ENCODE measurements at places on chromosomes 2 and 18. TPM values are rescaled to one million over a fixed set of nuclear protein-coding genes. Genes with fewer than 3 reads are reported as not detected.

GRCh38 chr2:144382849-144383248 lies 137.1 kb downstream of the ZEB2 start:
- no peak for DNase-seq

- DNase-seq = no peak
Measured at GRCh38 chr2:216880509-216881184, 20.8 kb upstream of the TNP1 start.

DNA sequence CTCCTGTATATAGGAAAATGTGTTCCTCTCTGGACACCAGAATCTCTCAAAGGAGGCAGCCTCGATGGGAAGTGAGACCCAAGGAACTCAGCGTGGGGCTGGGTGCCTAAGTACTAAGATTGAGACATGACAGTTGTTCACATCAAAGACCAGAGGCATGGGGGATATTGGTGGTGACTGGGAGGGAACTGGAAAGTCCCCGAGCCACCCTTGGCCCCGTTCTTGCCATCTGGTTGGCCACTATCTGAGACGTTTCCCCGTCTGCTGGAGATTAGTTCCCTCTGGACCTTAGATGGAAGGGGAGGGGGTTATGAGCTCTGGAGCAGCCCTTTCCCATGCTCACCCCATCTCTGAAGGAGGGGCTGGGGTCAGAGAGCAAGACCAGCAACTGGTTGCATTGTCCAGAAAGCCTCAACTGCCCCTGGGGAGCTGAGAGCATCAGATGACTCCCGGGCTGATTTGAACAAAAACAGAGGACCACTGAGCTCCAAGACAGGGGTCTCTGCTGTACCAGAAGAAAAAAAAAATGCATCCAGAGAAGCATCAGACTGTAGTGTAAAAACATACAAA lies 11.8 kb downstream of the FBLN7 start:
- DNase-seq = no peak

- DNase-seq = no peak
Measured at GRCh38 chr2:212448698-212449097, 89.9 kb downstream of the ERBB4 start.

- peak; percentile 31 for DNase-seq
Measured at GRCh38 chr2:48169141-48169592, 262.9 kb upstream of the FBXO11 start.

DNA sequence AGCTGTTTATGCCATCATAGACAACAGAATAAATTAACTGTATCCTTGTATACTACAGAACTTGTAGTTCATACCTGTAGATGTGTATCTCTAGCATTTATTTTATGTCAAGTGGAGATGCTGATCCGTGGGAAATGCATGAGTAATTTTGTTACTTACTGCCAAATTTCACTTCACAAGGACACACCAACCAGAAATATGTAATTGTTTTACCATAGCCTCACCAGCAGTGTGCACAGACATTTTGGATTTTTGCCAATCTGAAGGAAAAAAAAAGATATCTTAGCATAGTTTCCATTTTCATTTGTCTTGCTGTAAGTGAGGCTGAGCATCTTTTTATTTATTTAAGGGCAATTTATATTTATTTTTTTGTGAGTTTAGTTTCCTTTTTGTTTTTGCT lies 265.1 kb upstream of the OSR1 start:
- no peak for DNase-seq

The EFHD1 gene
- 4.4 TPM for total RNA-seq

The ST6GAL2 gene
- 0.52 TPM for total RNA-seq

The TXNDC2 gene
- total RNA-seq = not detected
